NCI-H1930 (cell line): ENCODE measurements at places on chromosomes 7 and 10.
A peak's percentile ranks its signal among the peaks of the same experiment; 100 is the strongest.

DNA sequence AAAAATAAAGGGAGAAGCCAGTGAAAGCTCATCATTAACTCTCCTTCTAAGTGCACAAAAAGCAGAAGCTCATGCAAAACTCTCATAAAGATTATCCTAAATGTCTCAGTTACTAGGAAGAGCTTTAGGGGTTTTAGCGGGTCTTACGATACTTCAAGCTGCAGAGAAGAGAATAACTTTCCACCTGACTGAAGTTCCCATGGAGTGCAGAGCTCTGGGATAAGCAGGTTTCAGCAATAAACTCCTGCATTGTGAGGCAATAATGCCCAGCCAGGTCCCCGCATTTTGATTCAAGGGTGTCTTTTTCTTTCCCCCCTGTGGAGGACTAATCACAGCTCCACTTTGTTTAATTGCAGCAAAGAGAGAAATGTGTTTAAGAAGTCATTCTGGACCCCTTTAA is 241.9 kb upstream of the SP8 start:
- no peak for DNase-seq

- DNase-seq, result no peak
These were observed 30.5 kb upstream of the TRIM8 start for GRCh38 chr10:102613785-102614184.

- DNase-seq, result no peak
These were observed 57.7 kb upstream of the DNAJB6 start for GRCh38 chr7:157278791-157279724.

DNA sequence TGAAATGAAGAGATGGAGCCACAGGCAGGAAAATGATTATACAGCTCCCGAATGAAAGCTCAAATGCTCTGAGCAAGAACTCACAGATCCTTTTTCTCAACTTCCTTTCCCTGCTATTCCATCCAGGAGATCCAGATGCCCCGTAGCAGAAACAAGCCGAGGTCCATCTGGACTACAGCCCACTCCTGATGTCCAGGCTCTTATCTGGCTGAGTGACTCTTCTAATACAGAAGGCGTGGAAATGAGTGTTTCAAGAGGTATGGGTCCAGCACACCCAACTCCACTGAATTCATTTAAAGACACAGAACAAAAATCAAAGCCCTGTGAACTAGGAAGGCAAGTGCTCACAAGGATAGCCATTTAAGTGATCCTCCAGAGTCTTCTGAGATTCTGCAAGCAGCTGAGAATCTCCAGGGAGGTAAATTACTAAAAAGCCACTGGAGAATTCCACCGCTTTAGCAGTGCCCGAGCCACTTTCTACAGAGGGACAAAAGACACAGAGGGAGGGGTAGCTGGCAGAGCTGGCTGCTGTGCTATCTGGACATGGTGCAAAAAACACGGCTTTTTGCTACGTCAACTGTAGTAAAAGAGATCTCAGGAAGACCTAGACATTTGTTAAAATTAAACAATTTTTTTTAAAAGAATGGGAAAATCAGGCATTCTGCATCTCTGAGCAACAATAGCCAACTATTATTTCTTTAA is 24.5 kb downstream of the FAM171A1 start:
- DNase-seq, result no peak

DNA sequence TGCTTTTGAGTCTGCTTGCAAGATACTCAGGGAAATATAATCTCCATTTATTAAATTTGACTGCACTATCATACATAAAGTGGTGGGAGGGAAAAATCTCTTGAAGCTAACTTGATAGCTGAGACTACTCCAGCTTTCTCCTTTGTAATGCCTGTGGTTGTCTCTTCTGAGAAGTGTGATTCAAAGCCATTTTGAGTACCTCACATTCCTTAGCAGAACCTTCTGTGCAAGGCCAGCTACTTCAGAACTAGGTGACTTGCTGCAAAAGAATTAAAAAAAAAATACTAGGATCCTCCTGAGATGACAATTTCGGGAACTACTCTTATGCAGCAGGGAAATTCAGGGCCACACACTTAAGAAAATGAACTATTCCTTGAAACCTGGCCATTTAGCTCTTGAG is 294.8 kb downstream of the MDFIC start:
- no peak for DNase-seq

GRCh38 chr7:126780993-126781392 is 471.7 kb downstream of the GRM8 start:
- DNase-seq, result no peak

- no peak for DNase-seq
These were observed 15.8 kb upstream of the BNIP3 start for GRCh38 chr10:131997366-131998049.

DNA sequence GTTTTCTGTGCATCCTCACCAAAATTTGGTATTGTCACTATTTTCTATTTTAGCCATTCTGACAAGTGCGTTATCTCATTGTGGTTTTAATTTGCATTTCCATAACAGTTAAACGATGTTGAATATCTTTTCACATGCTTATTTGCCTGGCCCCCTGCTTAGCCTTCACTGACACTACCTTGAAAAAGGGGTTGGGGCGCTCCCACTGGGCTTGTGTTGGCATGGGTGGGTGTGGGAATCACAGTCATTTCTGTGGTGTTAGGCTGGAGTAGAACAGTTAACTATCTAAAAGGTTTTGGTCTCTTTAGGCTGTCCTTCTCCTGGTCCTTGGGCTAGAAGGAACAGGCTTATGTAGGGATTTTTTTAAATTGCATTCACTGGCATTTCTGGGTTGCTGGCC is 72.2 kb upstream of the TMEM140 start:
- DNase-seq, result no peak

- DNase-seq, result no peak
These were observed 41.4 kb downstream of the ZRANB1 start for GRCh38 chr10:124983321-124983720.

DNA sequence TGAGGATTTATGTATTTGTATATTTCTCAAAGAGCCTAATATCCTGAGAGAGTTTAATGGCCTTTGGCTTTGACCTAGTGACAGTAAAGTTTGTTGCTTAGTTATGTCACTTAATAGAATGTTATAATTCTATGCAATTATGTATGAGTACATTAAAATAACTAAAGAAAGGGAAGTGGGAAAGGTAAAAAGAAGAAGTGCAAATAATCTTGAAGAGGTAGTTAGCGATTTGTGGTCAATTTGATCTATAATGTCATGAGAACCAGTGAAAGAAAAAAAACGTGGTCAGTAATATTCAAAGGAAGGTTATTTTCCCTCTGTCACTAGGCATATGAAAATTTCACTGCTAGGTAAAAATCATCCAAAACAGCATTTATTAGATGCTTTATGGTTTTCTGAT is 143.4 kb upstream of the LSM8 start:
- DNase-seq, result no peak

GRCh38 chr10:97336942-97337831 is 2.7 kb upstream of the FRAT2 start:
- DNase-seq, result peak; percentile 6

- DNase-seq, result no peak
These were observed 182.9 kb upstream of the INHBA start for GRCh38 chr7:41885748-41886147.

DNA sequence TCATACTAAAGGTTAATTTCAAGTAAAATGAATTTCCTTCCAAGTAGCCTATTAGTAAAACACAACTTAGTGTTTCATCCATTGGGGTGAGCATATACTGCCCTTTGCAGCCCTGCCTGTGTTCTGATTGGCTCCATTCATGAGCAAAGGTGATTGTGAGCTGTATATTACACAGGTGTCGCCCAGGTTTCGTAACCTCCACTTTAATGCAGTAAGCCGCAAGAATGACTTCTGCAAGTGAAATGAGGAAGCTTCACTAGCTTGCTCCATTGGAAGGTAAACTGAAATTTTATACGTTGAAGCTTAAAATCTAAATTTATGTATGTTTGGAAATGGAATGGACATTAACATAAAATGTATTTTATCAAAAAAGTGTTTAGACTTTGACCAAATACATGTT is 24.4 kb downstream of the MTURN start:
- no peak for DNase-seq

GRCh38 chr10:17349717-17350116 is 104.7 kb downstream of the ST8SIA6 start:
- no peak for DNase-seq

- no peak for DNase-seq
These were observed 32.3 kb upstream of the SHH start for GRCh38 chr7:155844526-155844925.

DNA sequence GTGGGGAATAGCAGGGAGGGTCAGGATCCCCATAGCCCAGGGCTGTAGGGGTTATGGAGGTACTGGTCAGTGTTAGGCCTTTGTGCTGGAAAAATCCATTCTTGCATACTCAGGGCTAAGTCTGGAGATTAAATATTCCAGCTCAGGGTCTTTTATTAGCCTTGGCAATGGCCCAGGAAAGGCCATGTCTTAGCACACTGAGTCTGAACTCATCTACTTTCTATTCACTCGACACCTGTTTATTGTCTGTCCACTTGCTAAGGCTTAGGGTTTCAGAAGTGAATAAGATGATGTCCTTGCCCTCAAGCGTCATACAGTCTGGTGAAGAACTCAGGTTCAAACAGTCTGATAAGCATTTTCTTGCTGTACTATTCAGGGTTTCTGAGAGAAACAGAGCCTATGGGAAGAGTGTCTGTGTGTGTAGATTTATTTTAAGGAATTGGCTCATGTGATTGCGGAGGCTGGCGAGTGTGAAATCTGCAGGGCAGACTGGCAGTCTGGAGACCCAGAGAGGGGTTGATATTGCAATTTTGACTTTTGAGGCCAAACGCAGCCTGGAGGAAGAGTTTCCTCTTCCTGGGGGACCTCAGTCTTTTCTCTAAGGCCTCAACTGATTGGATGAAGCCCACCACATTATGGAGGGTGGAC is 135.8 kb downstream of the RAMP3 start:
- no peak for DNase-seq

- DNase-seq, result no peak
These were observed 42.3 kb downstream of the RELN start for GRCh38 chr7:103947026-103947655.

DNA sequence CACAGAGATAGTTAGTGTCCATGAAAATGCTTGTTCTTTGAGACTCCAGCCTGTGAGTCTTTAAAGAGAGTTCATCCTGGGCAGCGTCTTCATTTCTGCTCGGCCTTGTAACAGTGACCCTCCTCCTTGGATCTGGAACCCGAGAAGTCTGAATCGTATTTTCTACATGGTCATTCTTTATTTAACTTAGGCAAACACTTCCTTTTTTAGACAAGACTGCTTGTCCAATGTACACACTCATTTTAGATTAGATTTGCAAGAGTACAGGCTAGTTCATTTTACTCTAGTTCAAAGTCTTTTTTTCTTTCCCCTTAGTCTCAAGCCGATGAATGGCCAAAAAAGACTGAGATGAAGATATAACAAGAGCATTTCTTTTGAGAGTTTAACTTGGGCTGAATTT is 133.5 kb downstream of the CHN2 start:
- DNase-seq, result no peak

- DNase-seq, result no peak
These were observed 50.8 kb downstream of the PIK3CG start for GRCh38 chr7:106915873-106916272.

DNA sequence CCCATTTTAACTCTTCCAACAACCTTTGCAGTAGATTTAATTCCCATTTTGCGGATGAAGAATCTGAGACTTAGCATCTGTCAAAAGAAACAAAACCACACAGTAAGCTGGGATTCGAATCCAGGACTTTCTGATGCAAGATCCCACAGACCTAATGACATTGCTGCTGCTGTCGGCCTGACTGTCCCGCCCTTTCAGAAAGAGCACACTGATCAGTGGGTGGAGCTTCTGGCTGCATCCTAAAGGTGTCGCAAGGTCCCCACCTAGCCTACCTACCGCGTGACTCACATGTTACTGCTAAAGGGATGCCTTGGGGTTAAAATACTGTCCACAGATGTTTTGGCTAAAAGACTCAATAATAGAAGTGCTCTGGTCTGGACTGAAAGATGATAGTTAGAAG is 134.7 kb downstream of the EMX2 start:
- DNase-seq, result no peak

DNA sequence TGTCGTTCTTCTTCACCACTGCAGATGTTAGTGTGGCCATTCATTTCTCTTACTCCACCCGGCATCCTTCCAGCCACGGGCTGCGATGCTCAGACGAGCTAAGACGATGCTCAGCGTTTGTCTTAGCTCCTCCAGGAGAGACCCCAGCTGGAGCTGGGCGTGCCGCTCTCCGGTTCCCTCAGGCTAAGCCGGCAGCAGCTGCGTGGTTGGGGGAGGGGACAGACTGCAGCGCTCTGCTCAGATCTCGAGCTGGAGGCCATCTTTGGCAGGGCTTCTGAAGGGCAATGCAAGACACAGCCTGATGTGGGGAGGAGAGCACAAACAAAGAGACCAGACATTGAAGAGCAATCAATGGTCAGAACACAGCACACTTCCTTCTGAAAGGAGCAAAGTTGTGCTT is 4.8 kb downstream of the INA start:
- peak; percentile 17 for DNase-seq
